ENCODE measurements at places on chromosomes 5 and 9.
A peak's percentile ranks its signal among the peaks of the same experiment; 100 is the strongest.

DNA sequence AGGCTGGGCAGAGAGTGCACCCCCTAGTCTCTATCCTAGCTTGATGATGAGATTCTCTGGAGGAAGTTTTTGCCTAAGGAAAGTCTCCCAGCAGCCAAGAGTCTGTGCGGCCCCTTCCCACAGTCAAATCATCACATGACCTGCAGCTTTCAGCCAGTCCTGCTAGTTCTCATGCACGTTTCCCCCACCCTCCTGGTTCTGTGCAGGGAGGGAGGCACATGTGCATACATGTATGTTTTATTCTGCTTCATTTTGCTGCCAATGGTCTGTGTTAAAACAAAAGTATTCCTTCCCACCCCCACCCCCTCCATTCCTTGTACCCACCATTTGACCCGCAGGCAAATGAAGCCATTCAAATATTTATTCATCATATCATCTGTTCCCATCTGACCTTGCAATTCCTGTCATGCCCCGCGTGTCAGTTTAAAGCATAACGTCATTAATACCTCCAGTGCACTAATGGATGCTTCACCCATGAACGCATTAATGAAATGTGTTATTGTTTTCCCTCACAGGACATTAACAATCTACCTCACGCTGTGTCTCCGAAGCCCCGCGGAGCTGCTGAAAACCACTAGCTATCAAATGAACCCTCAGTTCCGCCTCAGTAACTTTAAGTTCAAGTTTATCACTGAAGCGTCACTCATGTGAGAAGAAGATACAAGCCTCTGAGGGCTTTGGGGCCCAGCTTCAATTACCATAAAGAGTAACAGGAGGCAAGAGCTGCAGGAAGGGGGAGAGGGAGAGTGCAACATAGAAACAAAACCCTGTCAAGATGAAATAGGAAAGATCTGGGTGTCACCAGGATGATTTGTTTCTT, 139.6 kb downstream of the RASEF start:
- DNase-seq = no peak

GRCh38 chr5:127418974-127419682, 98.3 kb upstream of the PRRC1 start:
- DNase-seq = no peak

- DNase-seq = no peak
Measured at GRCh38 chr5:157890836-157891597, 32.1 kb upstream of the CLINT1 start.

DNA sequence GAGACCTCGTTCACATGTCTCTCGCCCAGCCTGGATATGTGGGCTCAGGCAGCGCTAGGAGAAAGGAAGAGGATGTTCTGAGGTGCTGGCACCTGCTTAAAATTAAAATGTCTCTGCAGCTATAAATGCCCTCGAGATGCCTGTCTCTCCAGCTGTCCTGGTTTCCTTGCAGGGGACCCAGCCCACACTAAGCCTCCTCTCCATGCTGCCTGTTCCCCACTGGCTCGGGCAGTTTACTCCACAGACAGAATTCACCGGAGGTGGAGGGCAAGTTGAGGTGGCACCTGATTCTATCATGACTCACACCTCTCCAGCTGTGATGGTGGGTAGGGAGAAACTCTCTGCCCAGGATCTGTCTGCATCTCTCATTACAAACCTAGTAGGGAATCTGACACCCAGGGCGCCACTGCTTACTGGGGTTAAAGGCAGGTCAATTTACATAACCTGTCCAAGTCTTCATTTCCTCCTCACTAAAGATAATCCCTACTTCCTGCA, 420.9 kb downstream of the SPOCK1 start:
- DNase-seq = no peak

DNA sequence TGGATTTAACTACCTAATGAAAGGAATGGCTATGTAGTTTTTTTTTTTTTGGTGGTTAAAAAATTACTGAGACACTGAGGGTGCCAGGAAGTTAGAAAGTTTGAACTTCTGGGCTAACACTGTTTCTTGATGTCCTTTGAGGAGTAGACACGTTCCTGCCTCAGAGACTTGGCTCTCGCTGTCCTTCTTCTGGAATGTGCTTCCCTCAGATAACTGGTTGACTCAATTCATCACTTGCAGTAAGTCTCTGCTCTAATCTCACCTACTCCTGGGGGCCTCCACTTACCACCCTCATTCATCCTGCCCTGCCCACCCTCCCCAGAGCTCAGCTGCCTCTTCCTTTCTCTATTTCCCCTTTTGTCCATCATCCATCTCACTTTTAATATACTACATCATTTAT, 167.0 kb downstream of the YTHDC2 start:
- DNase-seq = no peak

DNA sequence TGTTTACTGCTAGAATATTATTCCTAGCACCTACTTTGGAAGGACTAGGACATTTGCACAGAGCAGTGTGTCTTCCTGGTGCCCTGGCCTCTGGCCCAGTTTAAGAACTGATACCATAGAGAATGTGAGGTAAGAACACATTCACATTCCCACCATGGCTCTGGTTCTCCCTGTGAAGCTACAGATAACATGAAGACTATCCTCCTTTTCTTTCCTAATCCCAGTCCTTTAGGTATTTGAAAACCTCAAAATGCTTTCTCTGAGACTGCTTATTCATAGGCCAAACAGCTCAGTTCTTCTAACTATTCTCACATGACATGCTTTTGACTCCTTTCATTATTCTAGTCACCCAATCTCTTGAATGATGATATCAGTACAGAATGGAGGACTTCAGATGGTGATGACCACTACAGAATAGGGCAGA, 11.9 kb downstream of the FAM219A start:
- no peak for DNase-seq

- no peak for DNase-seq
Measured at GRCh38 chr9:78030296-78030552, 1.4 kb downstream of the GNAQ start.

DNA sequence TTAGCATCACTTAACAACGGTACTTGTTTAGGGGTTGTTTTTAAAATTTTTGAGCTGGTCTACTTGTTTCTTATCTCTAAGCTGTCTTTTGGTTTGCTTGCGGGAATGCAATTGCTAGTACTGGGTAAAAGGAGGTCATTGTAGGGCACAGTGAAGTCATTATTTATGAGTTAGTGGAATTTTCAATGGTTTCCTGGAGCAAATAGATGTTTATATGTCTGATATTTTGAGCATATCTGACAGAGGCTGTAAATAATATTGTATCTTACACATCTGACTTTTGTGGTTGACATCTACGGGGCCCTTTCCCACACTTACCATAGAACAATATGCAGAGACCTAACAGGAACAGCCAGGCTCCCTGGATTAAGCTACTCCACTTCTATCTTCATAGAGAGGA, 90.4 kb upstream of the IL6ST start:
- no peak for DNase-seq

GRCh38 chr5:63032343-63032742, 453.7 kb downstream of the LRRC70 start:
- no peak for DNase-seq

GRCh38 chr9:38422555-38423260, 1.5 kb downstream of the IGFBPL1 start:
- no peak for DNase-seq

DNA sequence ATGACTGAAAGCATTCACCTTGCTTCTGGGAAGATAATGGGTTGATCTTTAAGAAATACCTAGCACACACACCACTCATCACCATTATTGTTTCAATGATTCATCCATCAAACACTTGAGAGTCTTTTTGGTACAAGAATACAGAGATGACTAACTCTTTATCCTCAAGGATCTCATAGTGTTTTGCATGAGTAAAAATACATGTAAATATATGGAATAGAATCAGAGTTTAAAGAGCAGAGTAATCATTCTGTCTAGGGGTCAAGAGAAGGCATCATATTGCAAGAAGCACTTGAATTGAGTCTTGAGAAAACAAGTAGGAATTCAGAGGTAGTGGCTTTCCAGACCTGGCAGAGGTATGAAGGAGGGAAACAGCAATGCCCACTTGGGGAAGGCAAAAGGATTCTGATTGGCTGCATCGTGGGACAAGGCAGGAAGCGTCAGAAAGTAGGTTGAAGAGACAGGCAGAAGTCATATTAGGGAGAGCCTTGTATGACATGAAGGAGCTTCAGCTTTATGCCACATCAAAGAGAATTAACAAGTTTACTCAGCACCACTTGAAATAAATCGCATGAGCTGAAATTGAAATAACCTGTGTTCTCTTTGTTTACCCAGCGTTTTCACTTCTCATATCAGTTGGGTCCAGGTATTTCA, 542.5 kb downstream of the TLE1 start:
- DNase-seq = no peak

- no peak for DNase-seq
Measured at GRCh38 chr9:138073808-138074207, 196.2 kb downstream of the CACNA1B start.

DNA sequence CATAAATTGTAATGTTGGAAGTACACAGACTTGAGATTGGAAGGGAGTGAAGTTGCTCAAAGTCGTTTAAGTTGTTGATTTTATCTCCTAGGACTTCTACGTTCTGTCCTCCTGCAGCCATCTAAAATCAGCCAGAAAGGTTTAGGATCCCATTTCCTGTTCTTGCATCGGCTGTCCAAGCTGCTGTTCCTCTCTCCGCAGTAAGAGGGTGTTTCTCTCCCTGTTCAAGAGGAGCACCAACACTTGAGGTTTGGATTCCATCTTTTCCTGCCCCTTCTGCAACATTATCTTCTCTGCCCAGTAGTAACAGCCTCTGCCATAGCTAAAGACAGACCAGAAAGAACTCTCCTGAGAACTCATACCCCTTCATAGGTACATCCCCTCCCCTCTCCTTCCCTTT, 373.4 kb downstream of the GADD45G start:
- no peak for DNase-seq

GRCh38 chr5:101846496-101846895, 449.6 kb downstream of the SLCO4C1 start:
- no peak for DNase-seq

DNA sequence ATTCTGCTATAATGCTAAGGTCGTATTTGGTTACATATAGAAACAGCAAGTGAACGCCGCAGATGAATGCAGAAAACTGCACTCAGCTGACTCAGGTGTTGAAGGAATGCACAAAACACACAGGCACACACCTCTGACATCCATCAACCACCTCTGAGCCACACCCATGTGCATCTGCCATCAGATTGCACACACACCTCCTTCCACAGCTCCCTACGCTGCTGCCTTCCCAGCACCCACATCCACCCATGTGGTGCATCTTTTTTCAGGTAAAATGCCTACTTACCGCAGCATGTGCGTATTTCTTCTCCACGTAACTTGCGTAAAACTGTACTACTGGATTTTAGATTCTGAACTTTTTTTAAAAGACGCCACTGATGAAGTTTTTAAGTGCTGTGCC, 7.1 kb downstream of the STK10 start:
- no peak for DNase-seq

DNA sequence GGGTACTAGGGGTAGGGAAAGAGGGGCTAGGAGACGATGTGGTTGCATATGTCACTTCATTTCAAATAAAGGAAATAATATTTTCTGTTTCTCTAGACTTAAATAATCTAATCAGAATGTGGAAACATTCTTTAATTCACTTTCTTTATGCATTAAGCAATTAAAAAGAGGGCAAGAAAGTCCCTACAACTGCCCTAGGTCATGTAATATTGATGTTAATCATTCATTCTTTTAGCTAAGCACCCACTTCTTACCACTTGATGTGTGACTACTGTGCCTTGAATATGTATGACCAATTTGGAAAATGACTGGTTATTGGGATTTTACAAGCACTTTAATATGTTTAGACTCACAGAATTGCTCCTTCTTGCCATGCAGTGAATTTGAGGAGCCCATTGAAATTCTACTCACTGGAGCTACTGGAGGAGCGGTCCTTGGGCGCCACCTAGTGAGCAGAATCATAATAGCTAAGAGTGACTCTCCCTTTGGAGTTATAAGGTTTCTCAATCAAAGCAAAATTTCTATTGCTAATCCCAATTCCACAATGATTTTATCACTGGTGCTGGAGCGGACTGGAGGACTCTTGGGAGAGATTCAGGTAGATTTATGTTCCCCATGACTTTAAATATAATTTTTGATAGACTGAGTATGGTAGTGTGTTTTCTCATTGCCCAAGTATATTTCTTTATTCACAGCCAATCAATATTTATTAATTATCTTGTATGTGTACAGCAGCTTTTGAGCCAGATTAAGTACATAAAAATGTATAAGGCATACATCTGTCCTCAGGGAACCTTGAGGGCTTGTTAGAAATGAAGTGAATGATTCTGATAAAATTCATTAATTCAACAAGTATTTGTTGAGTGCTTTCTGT, 225.1 kb downstream of the ADGRV1 start:
- DNase-seq = peak; percentile 42

DNA sequence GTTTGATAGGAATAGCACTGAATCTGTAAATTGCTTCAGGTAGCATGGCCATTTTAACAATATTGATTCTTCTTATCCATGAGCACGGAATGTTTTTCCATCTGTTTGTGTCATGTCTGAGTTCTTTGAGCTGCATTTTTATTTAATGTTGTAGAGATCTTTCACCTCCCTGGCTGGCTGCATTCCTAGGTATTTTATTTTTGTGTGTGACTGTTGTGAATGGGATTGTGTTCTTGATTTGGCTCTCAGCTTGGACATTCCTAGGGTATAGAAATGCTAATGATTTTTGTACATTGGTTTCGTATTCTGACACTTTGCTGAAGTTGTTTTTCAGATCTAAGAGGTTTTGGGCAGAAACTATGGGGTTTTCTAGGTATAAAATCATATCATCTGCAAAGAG, 152.9 kb upstream of the CHD1 start:
- no peak for DNase-seq

GRCh38 chr5:124980163-124980941, 233.9 kb upstream of the ZNF608 start:
- DNase-seq = peak; percentile 18
